Smooth muscle cell of bladder (primary cell): ENCODE measurements at places on chromosomes 3 and 15. TPM values are rescaled to one million over a fixed set of nuclear protein-coding genes. Genes with fewer than 3 reads are reported as not detected.

ZNF385D gene
- total RNA-seq: 0.09 and 0.14 TPM in 2 replicates

FSD2 gene
- not detected in 2 replicates for total RNA-seq

C3orf18 gene
- total RNA-seq: 9.4 and 16.0 TPM in 2 replicates

KY gene
- 0.28 and 0.74 TPM in 2 replicates for total RNA-seq

ABHD14A gene
- total RNA-seq: 8.7 and 10.2 TPM in 2 replicates

ZBBX gene
- under 0.01 TPM in 1 of 2 replicates, not detected in the other for total RNA-seq

CCR8 gene
- total RNA-seq: not detected in 2 replicates

RASGRF1 gene
- under 0.01 TPM in 1 of 2 replicates, not detected in the other for total RNA-seq

BFSP2 gene
- not detected in 2 replicates for total RNA-seq

NR1I2 gene
- not detected in 2 replicates for total RNA-seq

SLC12A1 gene
- not detected in 2 replicates for total RNA-seq
